ENCODE measurements at places on chromosomes 2 and 18.

DNA sequence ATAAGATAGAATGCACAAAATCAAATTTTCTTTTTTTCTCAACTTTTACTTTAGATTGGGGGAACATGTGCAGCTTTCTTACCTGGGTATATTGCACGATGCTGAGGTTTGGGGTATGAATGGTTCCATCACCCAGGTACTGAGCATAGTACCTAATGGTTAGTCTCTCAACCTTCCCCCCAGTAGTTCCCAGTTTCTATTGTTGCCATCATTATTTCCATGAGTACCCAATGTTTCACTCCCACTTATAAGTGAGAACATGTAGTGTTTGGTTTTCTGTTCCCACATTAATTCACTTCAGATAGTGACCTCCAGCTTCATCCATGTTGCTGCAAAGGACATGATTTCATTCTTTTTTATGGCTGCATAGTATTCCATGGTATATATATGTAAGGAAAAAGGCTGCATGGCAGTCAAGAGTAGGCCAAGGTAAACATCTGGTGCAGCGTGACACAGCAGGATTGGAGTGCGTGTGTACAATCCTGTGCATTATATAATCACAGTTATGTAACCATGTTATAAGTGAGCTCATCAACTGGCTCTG is 10.5 kb upstream of the C2orf42 start:
- no peak for DNase-seq

DNA sequence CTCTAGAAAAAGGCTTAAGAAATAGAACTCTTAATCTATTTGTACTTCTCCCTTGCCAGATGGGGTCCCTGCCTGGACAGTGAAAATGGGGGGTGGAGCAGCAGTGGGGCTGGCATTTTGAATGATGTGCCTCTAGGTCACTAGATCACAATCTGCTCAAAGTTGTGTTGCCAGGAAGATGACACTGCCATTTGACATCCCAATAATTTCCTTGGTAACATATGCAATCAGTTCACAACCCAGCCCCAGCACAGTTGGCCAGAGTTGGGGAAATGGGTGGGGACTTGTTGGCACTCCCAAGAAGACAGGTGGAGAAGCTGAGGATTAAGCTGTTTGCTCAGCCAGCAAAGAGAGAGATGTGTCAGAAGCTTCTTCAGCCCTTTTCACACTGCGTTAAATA is 558.3 kb upstream of the KLHL29 start:
- DNase-seq: no peak

DNA sequence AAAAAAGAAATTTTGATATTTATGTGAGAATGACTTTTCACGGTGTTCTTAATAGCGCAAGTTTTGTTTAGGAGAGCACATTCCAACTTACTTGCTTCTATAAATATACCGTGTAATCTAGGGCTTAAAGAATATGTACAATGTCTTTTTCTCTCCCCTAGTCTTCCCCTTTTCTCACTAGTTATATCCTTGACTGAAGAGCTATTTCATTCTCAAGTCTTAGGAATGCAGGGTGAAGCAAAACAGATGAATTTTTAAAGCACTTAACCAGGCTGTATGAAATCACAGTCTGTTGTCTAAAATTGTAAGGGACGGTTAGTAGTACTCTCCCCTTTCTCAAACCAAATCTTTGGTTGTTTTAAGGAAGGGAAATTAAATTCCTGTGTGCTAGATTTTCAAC is 29.6 kb upstream of the SLC30A6 start:
- DNase-seq: no peak

DNA sequence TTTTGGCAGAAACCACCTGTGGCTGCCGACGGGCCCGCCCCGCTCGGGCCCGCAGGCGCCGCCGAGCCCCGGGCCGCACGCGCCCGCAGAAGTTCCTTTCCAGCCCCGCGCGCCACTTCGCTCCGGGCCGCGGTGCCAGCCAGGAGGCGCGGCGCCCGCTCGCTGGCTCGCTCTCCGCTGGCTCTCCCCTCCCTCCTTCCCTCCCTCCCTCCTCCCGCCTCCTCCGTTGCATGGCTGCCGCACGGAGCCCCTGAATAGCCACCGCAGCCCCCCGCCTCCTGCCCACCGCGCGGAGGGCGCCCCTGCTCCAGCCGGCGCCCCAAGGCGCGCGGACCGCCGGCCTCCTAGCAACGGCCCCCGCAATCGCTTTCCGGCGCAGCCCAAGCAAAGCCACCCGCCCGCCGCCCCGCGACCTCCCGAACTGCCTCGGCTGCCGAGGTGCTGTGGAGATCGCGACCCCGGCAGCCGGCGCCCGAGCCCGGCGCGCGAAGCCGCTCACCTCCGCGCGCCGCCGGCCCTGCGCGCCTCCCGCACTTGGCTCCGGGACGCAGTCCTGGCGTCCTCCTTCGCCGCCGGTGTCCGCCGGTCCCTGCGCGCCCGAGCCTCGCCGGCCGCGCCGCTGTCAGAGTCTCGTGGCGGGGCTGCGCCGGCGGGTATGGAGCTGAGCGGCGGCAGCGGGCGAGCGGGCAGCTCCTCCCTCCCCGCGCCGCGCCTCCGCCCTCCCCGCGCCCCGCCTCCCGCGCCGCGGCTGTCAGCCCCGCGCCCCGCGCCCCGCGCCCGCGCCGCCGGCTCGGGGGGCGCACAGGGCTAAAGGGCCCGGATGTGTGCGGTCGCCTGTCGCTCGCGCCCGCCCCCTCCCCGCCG is at the start of gene ZBTB7C:
TSS of gene ZBTB7C (minus strand) at position 657 of the 864 bp plus-strand sequence.
- DNase-seq: no peak

DNA sequence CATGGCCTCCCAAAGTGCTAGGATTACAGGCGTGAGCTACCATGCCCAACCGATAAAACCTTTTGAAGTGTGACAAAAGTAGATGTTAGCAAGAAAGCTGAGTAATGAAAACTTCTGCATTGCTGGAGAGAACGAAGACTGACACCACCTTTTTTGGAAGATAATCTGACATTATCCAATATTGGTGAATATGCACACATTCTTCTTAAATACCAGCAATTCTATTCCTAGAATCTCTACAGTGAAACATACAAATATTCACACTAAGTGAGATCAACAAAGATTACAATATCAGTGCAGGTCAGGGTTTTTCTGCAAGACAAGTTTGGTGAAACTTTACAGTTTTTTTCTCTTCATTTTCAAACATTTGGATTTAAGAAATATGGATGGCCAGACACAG is 7.8 kb downstream of the PIAS2 start:
- no peak for DNase-seq

DNA sequence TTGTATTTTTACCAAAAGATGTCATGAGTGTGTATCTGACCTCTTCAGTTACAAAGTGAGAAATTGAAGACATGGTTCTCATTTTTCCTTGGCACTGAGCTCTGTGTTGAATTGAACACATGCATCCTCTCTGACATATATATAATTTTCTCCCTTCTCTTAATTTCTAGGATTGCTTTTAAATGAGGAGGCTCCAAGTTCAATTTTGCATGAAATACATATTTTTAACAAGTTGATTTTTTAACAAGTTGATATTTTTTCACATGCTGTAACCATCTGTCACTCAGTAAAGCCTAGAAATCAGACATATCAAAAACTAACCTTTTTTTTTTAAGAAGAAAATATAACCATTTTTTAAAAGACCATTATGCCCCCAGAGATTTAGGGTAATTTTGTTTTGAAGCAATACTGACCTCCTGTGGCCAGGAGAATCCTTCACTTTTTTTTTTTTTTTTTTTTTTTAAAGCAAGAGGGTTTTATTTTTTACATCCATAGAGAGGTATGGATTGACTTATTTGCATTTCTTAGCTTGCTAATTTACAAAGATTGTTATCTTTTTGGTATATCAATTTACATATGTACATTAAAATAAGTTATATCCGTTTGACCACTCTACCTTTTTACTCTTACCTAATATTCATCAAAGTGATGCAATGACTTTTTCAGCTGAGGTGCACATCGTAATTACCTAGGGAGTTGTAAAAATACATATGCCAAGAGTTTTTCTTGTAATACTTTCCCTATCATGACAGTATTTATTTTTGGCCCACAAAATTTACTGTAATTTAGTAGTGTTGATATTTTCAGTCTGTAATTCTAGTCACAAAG is 161.8 kb downstream of the SOCS6 start:
- no peak for DNase-seq

- DNase-seq: no peak
These were observed 37.4 kb upstream of the SLC9A2 start for GRCh38 chr2:102581911-102582310.

Measured in foreskin keratinocyte (primary cell).